Midbrain (tissue), 1 donor: ENCODE measurements at places on chromosomes 1 and 21.
A peak's percentile ranks its signal among the peaks of the same experiment; 100 is the strongest.

GRCh38 chr1:15027515-15027986 lies 126.0 kb upstream of the TMEM51 start:
- peak; percentile 70 for DNase-seq

DNA sequence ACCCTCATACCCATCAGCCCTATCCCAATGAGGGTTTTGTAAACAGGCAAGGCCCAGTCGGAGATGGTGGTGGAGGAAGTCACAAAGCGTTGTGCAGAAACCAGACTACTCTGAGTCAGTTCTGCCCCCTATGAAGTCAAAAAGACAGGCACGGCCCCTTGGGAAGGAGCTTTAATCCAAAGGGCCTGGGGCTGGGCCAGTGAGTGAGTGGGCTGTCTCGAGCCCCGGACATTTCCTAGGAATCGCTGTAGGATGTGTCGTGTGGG lies 442 bp upstream of the AHCYL1 start:
- DNase-seq, result no peak

GRCh38 chr1:215032911-215033526 lies 49.5 kb upstream of the KCNK2 start:
- no peak for DNase-seq

- peak; percentile 80 for DNase-seq
These were observed 110.0 kb downstream of the GLUL start for GRCh38 chr1:182281541-182281940.

DNA sequence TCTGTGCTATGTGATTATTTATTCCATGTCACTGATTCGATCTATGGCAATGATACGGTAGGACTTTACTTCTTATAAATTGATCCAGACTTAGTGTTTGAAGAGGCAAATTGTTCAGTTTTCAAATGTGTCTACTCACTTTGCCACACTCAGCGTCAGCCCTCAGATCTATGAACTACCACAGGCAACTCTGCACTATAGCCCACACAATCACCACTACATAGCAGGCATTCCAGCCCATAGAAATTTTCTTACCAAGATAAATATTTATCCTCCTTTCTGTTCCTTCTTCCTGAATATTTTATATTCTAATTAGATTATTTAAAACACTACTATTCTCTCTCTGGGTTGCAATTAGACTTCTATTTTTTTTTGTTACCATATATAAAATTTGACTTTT lies 776.1 kb downstream of the BRINP3 start:
- DNase-seq, result no peak

DNA sequence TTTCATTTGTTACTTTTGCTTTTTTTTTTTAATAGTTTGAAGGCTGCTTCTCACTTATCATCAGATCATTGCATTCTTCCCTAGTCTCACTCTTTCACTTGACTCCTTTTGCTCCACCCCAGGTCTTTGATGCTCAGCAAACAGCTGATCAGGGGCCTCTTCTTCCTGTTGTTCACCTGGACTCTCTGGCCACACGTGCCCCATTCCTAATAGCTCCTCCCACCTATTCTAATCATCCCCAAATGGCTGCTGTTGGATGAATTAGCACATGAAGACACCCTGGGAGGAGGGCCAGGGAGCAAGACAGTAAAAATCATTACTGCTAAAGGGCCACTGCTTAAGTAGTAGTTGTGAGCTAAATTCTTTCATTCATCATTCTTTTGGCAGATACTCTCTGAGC lies 119.5 kb downstream of the MAB21L3 start:
- DNase-seq, result no peak

GRCh38 chr1:114901814-114902213 lies 47.2 kb downstream of the SYCP1 start:
- DNase-seq, result no peak

GRCh38 chr1:162138112-162138511 lies 68.6 kb downstream of the NOS1AP start:
- DNase-seq, result no peak

GRCh38 chr1:33519240-33519884 lies 46.9 kb downstream of the ZSCAN20 start:
- no peak for DNase-seq

- no peak for DNase-seq
These were observed 45.2 kb downstream of the WDR4 start for GRCh38 chr21:42833859-42834725.

- DNase-seq, result no peak
These were observed 966 bp downstream of the TFB2M start for GRCh38 chr1:246564839-246565750.

DNA sequence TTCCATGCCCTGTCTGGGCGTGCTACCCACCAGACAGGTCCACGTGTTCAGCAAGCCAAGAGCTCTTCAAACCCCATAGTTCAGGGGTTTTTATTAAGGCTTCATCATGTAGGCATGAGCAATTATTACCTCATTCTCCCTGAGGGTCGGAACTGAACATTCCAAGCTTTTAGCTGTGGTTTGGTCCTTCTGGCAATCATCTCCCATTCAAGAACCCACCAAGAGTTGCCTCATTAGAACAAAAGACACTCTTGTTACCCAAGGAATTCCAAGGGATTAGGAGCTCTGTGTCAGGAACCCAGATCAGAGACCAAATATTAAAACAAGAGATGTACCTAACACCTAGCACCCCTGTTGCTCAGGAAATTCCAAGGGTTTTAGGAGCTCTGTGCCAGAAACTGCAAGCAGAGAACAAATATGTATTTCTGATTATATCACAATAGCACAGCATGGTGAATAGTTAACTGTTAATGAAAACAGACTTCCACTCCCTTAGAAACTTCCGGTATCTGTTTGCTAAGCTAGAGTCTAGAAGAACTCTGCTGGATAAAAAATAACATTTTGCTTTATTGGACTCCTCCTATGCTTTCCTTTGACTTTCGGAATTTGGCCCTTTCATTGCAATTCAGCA lies 201.2 kb upstream of the L1TD1 start:
- no peak for DNase-seq

DNA sequence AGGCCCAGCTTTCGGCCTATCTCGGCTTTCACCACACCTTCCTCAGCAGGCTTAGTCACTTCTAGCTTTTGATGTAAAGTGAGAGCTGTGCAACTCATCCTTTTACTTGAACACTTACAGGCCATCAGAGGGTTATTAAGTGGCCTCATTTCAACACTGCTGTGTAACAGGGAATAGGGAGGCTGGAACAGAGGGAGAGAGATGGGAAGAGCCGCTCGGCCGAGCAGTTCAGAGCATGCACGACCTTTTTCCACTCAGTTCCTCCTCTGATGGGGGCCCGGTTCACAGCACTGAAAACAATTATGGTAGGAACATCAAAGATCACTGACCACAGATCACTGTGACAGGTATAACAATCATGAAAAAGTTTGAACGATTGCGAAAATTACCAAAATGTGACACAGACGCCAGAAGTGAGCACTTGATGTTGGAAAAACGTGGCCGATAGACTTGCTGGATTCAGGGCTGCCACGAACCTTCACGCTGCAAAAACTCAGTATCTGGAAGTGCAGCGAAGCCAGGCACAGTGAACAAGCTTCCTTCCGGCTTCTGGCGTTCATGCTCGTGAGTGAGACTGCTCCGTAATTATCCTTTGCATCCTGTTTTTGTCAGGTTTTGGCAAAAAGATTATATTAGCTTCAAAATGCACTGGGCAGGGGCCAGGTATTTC lies 28.6 kb downstream of the AGPAT3 start:
- DNase-seq, result no peak

DNA sequence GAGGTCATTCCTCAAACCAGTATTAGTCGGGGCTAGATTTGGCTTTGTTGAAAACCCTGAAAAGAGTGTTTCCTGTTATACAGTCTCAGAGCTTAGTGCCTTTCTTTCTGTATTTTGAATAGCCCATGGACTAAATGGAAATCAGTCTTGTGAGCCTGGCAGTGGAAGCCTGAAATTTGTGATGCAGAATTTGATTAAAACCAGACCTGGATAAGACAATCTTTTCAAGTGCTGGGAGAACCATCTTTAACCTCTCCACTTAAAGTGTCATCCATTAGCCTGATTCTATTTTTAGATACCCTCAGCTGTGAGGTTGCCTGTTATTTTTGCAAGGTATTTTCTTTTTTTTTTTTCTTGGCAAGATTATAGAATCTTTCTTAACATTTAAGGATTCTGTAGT lies 19.5 kb downstream of the ACTN2 start:
- DNase-seq, result peak; percentile 42

- no peak for DNase-seq
These were observed 44.6 kb upstream of the BCL9 start for GRCh38 chr1:147496571-147497210.

DNA sequence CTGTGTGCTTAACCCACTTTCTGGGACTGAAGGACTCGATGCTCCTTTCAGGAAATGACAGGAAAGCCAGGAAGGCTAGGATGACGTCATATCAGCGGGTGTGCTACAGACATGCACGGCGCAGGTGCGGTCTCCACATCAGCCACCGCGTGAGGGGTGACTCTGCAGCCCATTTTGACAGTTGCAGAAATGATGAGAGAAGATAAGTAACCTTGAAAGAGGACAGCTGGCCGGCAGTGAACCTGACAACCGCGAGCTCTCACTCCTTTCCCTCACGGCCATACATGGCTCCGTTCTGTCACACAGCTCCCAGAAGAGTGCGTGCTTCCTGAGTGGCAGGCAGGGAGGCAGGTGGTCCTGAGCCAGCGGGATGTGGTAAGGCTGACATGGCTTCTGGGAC lies 1.7 kb upstream of the KRTAP10-5 start:
- DNase-seq, result no peak

DNA sequence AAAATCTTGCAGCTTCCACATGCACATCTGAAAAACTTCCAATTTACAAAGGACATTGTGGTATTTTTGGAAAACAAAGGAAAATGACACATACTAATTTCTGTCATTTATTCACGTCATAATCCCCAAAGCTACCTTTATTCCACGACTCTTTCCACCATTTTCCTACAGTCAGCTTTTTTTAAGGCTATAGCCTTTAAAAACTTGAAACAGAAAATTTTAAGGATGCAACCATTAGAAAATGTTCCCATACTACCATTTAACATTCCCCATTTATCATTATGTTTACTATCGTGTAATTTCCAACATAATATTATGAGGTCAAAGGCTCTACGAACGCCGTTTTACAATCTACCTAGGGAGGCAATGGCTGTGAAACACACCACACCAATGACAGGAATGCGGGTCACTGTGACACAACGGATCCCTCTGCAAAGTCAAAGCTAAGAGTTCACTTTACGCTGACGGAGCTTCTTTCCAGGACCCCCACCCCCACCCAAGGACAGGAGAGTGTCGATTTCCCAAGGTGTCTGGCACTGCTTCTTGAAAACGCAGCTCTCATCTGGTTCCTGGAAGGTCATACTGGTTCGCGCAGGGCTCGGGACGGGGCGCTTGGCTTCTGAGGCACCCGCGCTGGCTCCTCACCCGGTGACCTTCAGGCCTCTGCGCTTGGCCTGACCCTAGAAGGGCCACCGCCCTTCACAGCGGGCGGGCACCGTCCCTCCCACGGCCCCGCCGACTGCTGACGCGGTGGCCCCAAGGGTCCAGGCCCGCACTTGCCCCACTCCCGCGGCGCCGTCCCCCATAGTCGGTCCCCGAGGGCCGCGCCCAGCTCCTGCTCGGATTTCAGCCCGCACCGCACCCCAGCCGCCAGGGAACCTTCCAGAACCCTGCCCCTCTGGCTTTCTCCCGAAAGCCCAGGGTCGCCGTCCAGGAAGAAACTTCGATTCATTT lies 50.5 kb upstream of the ATF3 start:
- DNase-seq, result peak; percentile 44

DNA sequence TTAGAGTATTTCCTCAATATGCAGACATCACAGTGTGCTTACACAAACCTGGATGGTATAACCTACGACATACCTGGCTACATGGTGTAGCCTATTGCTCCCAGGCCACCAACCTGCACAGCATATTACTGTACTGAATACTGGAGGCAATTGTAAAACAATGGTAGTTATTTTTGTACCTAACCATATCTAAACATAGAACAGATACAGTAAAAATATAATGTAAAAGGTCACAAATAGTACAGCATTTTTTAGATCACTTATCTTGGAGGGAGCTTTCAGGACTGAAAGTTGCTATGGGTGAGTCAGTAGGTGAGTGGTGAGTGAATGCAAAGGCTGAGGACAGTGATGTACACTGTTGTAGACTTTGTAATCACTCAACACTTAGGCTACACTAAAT lies 492.3 kb downstream of the MRPL39 start:
- no peak for DNase-seq

DNA sequence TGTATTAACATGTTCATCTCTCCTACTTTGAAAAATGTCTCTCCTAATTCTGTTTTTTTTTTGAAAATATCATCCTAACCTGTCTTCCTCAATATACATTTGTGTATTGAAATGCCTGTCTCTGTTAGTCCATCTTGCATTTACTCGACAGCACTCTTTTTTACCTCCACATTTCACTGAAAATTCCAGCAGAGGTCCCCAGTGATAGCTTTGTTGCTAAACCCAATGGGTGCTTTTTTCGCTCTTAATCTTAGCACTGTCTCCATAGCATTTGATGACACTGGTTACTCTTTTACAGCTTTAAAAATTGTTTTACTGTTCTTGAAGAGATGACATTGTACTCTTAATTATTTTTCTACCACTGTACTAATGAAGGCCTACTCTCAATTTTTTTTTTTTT lies 10.8 kb downstream of the OSBPL9 start:
- peak; percentile 43 for DNase-seq
